ENCODE measurements at places on chromosomes 11 and 22.
A peak's percentile ranks its signal among the peaks of the same experiment; 100 is the strongest.

DNA sequence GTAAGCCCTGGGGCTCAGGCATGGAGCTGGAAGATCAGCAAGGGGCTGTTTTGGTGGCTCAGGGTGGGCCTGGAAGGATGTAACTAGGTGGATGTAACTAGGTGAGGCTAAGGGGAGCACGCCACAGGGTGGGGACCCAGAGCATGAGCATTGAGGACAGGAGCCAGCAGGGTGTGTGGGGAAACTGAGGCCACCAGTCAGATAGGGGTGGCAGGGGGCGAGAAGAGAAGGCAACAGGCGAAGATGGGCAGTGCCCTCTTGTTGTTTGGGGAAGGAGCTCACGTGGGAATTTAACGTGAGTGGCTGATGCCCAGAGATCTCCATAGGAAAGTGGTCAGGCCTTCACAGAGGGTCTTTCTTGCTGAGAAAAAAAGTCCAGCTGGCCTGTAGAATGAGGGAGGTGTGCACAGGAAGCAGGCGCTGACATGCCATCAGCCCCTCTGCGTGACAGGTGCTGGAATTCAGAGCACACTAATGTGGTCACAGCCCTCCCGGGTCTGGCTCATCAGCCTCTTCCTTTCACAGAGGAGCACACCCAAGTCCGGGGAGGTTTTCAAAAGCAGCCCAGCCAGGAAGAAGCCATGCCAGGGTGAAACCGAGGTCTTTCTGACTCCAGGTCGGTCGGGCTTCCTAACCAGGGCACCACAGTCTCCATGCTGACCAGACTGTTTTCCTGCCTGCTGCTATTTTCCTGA, 54.6 kb upstream of the PAX6 start:
- DNase-seq = no peak

DNA sequence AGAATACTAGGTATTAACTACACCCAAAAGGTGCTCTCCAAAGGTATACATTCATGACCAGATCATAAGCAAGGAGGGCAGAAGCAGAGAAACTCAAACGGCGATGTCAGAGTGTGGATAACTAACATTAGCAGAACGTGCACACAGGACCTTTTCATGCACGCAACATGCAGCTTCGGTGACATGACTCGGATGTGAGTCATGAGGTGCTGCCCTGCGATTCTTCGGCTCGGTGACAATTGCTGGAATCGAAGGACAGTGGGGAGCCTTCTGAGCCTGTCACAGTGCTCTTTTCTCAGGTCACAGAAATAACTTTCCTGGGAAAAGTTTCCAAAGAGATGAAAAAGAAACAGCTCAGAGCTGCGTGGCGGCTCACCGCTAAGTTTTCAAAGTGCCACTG, 418.5 kb upstream of the SYN3 start:
- no peak for DNase-seq

GRCh38 chr22:16953206-16954059, 54.6 kb downstream of the GAB4 start:
- no peak for DNase-seq

DNA sequence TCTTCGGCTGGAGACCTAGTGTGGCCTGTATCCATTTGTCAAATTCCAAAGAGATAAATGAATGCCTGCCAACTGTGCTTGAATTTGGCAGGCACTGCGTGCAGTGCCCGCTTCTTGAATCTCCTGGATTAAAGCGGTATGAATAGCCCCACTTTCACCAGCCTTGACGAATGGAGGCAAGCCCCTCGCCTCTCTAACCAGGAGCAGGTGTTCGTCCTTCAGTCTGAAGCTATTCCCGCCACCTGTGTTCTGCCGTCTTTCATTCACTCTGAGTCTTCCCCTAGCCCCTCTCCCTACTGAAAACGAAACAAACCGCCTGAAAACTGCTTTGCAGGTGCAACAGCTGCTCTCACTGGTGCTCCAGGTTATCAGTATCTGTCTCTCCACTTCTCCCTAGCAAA, 11.2 kb downstream of the NLRP14 start:
- DNase-seq = no peak

DNA sequence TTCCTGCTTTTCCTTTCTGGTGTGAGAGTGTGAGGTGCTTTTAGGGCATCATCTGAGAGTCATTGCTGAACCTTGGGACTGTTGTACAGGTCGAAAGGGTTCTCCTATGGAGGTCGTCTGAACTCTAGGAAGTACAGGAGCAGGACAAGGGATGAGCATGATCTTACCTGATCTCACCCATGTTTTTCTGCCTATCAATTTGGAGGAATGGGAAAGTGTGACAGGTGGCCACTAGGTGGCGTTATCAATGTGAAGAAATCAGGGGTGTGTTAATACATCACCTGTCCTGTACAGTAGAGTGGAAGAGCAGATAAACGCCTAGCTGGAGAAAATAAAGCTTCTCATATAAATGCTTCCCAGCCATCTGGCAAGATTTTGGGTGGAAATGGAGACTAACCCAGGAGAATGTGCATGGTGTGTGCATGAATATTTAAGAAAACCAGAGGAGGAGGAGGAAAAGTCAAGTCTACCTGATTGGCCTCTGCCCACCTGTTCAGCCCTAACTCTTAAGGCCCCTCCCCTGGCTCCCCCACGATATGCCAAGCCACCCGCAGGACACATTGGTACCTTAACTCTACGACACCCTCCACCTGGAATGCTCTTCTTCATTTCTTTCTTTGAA, 72.0 kb upstream of the NARS2 start:
- peak; percentile 13 for DNase-seq

DNA sequence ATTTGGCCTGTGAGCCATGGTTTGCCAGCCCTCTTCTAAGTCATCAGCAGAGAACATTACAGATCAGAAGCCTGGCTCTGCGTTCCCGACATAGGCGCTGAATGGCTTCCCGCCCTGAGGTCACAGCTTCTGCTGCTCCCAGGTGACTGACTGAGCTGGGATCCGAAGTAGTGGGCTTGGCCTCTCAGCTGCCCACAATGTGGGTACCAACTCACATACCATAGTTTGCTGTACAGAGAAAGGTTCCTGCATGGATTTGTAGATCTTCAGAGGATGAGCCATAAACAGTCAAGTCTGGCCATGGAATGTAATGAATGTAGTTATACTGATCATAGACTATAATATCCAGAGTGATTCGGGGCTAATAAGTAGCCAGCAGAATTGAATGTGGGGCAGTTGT, 42.6 kb downstream of the TEAD1 start:
- DNase-seq = no peak

- DNase-seq = no peak
Measured at GRCh38 chr11:2097998-2098690, 41.0 kb downstream of the IGF2 start.

- DNase-seq = no peak
Measured at GRCh38 chr22:20721409-20722218, 52.3 kb upstream of the SERPIND1 start.

GRCh38 chr11:692824-693414, 2.1 kb downstream of the DEAF1 start:
- no peak for DNase-seq

DNA sequence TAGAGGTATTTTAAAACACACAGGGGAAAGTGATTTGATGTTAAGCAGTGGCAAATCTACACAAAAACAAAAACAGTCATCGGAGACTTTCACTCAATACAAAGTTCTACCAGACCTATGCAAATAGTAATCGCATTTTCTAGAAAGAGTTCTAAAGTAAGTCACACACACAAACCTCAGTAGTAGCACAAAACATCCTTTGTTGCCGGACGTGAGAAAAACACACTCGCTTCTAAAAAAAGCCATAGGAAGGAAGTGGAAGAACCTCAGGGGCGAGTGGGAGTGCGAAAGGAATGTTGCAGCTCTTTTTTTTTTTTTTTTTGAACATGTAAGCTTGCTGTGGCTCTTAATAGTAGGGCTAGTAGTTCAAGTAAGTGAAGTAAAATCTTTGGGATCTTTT, 88.9 kb downstream of the MAML2 start:
- no peak for DNase-seq

Measured in HFFc6 (cell line).